ENCODE measurements at places on chromosomes 2 and 18.

GRCh38 chr2:138276339-138276738 lies 225.2 kb upstream of the SPOPL start:
- no peak for DNase-seq

- DNase-seq: no peak
These were observed 79.8 kb downstream of the MAP4K4 start for GRCh38 chr2:101777337-101777736.

DNA sequence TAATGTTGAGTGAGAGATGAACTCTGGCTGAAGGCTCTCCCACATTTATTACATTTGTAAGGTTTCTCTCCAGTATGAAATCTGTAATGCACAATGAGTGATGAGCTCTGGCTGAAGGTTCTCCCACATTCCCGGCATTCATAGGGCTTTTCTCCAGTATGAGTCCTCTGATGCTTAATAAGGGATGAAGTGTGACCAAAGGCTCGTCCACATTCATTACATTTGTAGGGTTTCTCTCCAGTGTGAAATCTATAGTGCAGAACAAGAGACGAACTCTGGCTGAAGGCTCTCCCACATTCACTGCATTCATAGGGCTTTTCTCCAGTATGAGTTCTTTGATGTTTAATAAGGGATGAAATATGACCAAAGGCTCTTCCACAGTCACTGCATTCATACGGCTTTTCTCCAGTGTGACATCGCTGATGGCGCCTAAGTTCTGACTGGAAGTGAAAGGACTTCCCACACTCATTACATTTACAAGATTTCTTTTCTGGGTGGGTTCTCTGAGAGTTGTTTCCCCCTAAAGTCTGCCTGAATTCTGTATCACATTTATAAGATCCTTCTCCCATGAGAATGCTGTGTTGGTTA lies 10.2 kb downstream of the ZNF514 start:
- no peak for DNase-seq

- DNase-seq: no peak
These were observed 221.6 kb downstream of the PIK3C3 start for GRCh38 chr18:42176599-42176998.

Data from activated CD4-positive, alpha-beta T cell treated with anti-CD3 and anti-CD28 coated beads, Interleukin-2, amount 50 U/mL, for 48 hours (primary cell).